Right atrium auricular region (tissue), 2 donors: ENCODE measurements at places on chromosomes 13 and 19.

GRCh38 chr13:67713571-67713970, 483.4 kb upstream of the PCDH9 start:
- no peak for DNase-seq

DNA sequence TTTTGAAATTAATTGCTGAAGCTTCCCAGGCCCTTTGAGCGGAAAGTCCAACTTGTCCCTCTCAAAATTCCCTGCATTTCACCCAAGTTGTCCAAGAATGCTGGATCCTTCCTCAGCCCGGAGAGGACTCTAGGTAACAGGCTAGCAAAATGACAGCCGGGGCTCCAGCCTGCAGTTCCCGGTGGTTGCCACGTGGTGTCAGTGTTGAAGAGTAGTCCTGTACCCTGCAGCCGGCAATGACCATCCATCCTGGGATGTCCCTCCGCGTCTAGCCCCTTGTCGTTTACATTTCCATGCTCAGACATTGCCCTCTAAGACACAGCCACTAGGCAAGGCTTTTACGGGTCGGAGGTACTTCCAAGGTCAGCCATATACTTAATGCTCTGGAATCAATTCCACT, 31.4 kb upstream of the MTIF3 start:
- DNase-seq: peak; percentile 51

GRCh38 chr19:17706750-17707181, 12.5 kb upstream of the MAP1S start:
- no peak for DNase-seq

DNA sequence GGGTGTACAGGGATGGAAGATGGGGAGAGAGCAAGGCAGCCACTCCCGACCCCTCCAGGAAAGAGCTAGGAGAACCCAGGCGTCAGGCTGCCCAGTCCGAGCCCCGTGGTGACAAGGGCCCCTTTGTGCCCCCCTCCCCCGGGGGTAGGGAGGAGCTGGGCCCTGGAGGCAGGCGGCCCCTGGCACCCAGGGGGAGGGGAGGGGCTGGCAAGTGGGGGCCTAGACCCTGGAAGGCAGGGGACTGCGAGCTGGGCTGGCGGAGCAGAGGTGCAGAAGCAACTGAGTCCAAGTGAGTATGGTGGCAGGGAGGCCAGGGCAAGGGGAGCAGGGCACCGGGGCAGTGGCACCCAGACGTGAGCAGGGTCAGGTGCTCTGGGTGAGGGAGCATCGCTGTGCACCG, at the start of gene MAG:
Gene MAG, plus strand, starts transcription at position 246 of the 400 bp plus-strand sequence. CDS start 3,248 bp downstream, outside the sequence.
- DNase-seq: no peak

- no peak for DNase-seq
Measured at GRCh38 chr19:17113127-17113785, 37.7 kb downstream of the MYO9B start.

- no peak for DNase-seq
Measured at GRCh38 chr19:57362419-57362818, 932 bp upstream of the TRAPPC2B start.

DNA sequence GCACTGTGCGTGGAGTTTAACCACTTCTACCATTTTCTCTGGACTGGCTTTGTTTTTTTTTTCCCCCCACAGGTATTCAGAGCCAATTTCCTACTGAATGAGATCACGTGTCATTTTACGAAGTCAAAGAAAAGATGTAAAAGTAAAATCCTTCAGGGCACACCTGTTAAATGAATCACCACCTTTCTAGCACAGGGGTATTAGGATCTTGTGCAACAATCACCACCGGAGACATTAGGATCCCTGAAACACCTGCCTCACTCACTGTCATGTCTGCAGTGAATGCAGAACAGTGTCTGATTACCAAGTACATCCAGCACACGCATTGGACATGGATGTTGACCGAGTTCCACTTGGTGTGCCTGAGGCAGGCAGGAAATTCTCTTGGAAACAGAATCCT, 17.2 kb downstream of the BRD4 start:
- DNase-seq: no peak

GRCh38 chr13:49783865-49784264, 8.6 kb downstream of the KPNA3 start:
- no peak for DNase-seq

- DNase-seq: peak; percentile 61
Measured at GRCh38 chr19:10085641-10086590, at the start of gene SHFL. Gene SHFL, plus strand, starts transcription at chr19:10086317. Its CDS starts 111 bp downstream, at chr19:10086428.

DNA sequence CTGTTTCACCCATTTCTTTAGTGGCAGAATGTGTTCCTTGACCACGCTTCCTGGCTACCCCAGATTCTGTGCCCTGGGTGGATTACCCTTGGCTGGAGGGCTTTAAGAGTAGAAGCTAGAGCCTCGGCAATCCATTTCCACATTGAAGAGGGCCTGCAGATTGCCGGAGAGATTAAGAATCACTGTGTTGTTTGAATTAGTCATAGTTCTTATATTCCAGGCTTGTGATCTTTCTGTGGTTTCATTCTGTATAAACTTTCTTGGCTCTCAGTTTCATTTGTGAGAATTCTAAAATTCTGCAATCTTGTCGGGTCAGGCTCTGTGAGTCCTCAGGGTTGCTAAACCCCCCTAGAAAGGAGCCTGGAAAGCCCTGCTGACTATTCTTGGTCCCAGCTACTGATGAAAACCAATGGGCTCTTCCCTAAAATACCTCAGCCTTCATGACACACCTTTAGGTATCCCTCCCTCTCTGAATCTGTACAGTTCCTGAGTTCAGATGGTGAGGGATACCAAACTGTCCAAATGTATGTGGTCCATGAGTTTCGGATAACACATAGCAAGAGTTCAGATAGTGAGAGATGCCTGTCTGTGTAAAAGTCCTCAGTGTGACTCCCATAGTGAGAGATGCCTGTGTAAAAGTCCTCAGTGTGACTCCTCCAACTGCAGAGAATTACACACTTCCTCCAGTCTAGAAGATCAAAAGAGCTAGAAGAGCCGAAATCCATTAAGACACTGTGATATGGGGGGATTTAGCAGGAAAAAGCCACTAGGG, 4.3 kb downstream of the PHF11 start:
- no peak for DNase-seq

GRCh38 chr19:16520986-16521624, 21.1 kb downstream of the CHERP start:
- DNase-seq: no peak

DNA sequence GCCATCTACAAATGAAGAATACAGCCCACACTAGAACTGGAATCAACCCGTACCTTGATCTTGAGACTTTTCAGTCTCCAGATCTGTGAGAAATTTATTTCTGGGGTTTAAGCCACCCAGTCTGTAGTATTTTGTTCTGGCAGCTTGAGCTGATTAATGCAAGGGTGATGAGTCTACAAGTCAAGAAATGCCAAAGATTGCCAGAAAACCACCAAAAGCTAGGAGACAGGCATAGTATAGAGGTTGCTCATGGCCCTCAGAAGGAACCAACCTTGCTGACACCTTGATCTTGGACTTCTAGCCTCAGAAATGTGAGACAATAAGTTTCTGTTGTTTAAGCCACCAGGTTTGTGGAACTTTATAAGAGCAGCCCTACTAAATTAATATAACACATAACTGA, 428.2 kb upstream of the KLF12 start:
- no peak for DNase-seq

GRCh38 chr13:113931841-113932459, 41.9 kb downstream of the C13orf46 start:
- DNase-seq: no peak

DNA sequence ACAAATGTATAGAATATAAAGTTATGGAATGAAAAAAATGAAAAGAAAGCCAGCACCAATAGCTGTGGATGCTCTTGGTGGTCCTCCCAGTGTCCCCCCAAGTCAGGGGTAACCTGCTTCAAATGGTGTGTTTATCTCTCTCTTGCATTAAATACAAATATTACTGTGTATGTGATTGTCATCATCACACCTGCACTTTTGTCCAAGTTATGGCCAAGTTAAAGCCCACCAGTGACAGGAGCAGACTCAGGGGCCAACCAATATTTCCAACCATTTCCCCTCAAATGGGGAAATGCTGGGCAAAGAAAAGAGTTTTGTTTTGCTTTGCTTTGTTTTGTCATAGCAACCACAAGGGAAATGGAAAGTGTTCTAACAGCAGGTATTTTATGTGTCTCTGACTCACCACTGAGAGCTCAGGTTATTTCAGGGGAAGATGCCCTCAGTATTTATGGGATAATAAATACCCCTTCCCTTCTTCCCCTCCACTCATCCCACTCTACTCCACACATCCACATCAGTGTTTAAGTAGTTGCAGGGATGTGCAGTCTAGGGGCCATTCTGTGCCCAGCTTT, 133.6 kb downstream of the COL4A1 start:
- no peak for DNase-seq

- DNase-seq: no peak
Measured at GRCh38 chr19:11813703-11814028, 407 bp upstream of the ZNF440 start.

GRCh38 chr19:56174086-56174485, 1.7 kb upstream of the GALP start:
- no peak for DNase-seq

DNA sequence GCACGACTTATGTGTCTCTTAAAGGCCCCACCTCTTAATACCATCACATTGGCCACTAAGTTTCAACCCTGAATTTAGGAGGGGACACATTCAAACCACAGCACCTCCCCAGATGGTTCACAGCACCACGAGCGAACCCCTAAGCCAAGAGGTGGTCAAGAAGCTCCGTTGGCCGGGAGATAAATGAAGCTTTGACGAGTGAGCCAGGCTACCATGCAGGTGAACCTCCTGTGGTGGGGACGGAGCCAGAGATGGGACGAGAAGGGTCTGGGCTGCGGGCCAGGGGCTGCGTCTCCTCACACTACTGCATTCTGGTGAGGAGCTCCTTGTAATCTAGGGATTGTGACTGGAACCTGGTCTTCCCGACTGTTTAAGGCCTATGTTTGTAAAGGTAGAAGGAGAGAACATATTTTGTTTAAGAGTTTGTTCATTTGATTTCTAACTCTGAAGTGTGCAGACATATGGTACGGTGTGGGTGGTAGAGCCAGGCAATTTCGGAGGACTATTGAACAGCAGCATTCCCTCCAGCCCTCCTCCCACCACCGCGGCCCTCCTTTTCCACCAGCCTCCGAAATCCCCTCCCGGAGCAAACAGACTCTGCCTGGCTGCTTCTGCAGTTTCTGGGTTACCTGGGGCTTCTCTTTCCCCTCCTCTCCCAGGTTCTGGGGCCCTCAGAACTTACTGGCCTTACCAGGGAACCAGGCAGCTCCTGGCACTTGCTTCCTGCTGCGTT, 31.3 kb downstream of the SIAH3 start:
- no peak for DNase-seq

DNA sequence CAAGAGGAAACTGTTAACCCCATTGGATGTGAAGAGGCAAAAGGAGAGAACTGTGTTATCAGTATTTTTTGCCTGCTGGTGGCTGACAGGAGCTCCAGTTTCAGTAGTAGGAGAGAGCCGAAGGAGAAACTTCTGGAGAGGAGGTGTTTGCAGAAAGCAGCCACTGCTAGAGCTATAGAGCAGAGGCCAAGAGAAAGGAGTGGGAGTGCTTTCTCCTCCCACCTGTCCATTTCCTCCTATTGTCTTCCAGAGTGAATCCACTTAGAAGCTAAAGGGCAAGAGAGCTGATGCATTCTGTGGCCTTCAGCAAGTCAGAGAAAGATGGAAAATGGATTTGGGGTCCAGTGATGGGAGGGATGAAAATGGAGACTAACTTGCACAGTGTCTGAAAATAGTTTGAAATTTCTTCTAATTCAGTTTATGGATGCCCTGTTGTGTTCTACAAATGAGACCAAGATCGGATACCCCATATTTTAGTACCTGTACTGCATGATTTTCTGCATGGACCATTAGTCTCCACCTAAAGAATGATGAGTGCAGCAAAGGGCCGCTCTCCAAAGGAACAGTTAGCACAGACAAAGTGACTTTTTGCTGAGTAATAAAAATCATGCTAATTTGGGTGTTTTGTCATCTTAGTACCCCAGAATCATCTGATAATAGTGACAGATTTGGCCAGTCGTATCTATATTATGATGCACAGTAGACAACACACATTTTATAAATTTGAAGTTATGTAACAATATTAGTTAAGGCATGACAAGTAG, 10.7 kb downstream of the HS6ST3 start:
- no peak for DNase-seq

- no peak for DNase-seq
Measured at GRCh38 chr19:56126983-56127780, 6.1 kb upstream of the ZNF787 start.

DNA sequence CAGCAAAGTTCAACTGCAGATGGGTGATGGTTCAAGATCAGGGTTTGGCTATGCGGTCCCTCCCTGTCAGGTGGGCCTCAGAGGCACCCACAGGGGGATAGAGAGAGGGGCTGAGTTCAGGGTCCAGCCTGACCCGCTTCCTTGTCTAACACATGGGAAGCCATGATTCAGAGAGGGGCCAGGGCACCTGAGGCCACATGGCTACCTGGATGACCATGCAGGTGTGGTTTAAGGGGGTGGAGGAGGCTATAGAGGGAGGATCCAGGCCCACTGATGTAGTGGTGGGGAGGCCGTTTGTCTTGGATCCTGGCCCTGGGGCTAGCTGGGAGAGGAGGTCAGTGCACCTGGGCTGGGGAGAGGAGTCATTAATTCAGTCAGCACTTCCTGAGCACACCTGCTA, 56.7 kb downstream of the ZNF536 start:
- peak; percentile 47 for DNase-seq

GRCh38 chr13:21998279-21998990, 327.6 kb downstream of the FGF9 start:
- DNase-seq: peak; percentile 32

- no peak for DNase-seq
Measured at GRCh38 chr13:30581582-30581981, 36.1 kb upstream of the USPL1 start.

- no peak for DNase-seq
Measured at GRCh38 chr13:83975655-83976165, 93.4 kb upstream of the SLITRK1 start.

DNA sequence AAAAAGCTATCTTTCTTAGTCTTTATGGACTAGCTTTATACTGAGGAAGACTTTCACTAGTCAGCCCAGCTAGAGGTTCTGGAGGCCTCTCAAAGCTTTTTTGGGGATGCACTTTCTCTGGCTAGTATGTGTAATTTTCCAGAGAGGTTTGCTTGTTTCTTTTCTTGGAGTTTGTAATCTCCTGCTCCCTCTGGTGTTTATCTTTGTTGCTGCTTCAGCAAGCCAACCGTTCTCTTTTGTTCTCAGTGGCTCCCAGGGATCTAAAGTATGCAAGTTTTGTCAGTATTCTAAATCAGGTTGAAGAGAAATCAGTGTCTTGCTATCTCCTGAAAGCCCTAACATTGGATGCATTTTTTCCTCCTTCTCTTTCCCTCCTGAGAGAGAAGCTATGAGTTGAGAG, 121.1 kb upstream of the MYO16 start:
- no peak for DNase-seq

DNA sequence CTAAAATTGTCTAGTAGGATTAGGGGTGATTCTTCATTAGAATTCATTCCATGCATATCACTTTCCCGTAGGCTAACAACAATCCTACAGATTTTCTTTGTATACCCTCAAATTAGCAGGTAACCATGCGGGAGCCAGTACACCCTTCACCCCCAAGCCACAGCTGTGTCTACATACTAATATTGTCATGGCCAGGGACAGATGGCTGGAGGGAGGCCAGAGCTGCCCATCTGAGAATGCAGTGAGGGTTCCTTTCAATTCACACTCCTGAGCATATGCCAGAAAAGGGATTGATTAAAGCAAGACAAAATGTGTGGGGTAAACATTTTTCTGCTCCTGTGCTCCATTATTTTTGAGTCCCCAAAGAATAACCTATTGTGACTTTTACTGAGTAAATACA, 68.9 kb downstream of the FREM2 start:
- DNase-seq: no peak

GRCh38 chr19:49626226-49626625, 13.7 kb downstream of the RRAS start:
- no peak for DNase-seq

GRCh38 chr13:31722673-31723072, 16.7 kb upstream of the RXFP2 start:
- no peak for DNase-seq

- no peak for DNase-seq
Measured at GRCh38 chr19:42284591-42285341, 15.7 kb downstream of the CIC start.
